Spleen (tissue), 13 donors: ENCODE measurements at places on chromosomes 1 and 21. TPM values are rescaled to one million over a fixed set of nuclear protein-coding genes. Genes with fewer than 3 reads are reported as not detected.

DNA sequence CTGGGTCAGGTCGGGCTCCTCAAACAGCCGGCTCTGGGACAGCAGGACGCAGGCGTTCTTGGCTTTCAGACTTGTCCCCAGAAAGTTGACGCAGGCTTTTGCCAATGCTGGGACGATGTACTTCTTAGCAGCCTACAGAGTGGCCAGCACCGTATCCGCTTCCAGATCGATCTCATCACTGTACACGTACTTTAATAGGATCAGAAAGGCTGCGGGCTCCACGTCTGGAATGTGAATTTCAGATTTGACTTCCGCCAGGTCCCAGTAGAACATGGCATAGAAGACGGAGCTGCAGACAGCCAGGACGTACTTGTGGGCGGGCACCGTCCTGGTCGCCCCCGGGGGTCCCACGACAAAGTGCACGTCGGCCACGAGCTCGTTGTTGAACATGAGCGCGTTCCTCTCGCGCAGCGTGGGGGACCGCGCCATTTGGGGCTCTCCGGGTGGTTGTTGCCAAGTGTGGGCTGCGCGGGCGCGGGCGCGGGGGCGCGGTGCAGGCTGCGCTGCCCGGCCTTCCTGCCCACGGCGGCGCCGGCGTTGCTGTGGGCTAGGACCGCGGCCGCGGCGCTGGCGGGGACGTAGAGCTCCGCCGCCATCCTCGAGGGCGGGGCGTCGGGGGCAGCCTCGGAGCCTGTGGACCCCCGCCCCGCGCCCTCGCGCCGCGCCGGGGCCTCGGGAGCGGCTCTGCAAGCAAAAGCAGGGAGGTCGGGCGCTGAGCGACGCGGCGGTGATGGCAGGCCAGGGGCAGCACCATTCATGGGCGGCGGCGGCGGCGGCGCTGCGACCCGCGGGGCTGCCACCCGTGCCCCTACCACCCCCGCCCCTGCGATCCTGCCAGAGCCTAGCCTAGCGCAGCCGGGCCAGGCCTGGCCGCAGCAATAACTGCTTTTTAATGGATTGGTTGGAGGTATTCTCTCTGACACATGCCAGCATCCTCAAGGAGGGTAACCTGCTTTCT lies 10.6 kb downstream of the CNR2 start:
- H3K27ac ChIP-seq: no peak overlapping the region
- peak overlapping the region; percentile 8 for H3K4me3 ChIP-seq
- peaks cover 52% of the 10 kb centered on the region for H3K4me1 ChIP-seq

- no peaks in the 10 kb centered on the region for H3K4me1 ChIP-seq
- no peak overlapping the region for H3K4me3 ChIP-seq
- H3K36me3 ChIP-seq: peaks cover 27% of the 10 kb centered on the region
- H3K27ac ChIP-seq: no peak overlapping the region
- no peaks in the 10 kb centered on the region for H3K27me3 ChIP-seq
Observed at GRCh38 chr1:150798525-150798924, 9.5 kb downstream of the CTSK start.

DNA sequence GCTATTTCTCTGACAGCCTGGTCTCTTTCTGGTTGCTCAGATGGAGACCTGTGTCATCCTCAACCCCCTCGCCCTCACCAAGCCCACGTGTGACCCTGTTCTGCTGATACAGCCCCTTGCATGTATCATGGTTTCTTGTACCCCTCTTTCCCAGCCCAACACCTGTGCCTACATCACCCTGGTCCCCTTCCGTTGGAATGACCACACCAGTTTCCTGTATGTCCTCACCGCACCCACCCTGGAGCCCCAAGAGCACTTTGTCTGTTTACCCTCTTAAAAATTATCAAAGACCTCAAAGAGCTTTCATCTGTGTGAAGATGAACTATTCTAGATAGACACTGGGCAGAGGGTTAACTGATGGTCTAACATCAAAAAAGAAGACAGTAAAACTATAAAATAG lies 179.5 kb downstream of the GALNT2 start:
- H3K27ac ChIP-seq: no peak overlapping the region
- no peak overlapping the region for H3K4me3 ChIP-seq
- no peak for DNase-seq
- peaks cover 24% of the 10 kb centered on the region for H3K36me3 ChIP-seq
- no peaks in the 10 kb centered on the region for H3K4me1 ChIP-seq

DNA sequence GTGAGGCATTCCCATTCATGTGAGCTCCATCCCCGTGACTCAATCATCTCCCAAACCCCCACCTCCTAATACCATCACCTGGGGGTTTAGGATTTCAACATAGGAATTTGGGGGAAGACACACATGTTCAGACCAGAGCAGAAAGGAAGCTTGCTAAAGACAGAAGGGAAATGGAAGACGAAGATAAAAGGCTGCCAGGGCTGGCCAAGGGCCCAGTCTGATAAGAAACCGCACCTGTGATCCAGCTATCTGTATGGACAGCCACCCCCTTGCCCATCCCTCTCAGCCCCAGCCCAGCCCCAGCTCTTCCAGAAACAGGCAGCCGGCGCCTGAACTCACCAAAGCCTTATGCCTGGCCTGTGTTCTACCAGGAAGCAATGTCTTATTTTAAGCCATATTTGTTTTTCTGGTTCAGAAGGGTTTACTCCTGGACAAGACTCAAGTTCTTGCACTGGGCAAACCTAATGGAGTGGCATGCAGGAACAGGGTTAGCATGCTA lies 198.4 kb upstream of the VAMP3 start:
- no peaks in the 10 kb centered on the region for H3K27me3 ChIP-seq
- DNase-seq: no peak
- no peaks in the 10 kb centered on the region for H3K4me1 ChIP-seq
- H3K36me3 ChIP-seq: no peaks in the 10 kb centered on the region
- H3K27ac ChIP-seq: no peak overlapping the region
- no peak overlapping the region for H3K4me3 ChIP-seq

DNA sequence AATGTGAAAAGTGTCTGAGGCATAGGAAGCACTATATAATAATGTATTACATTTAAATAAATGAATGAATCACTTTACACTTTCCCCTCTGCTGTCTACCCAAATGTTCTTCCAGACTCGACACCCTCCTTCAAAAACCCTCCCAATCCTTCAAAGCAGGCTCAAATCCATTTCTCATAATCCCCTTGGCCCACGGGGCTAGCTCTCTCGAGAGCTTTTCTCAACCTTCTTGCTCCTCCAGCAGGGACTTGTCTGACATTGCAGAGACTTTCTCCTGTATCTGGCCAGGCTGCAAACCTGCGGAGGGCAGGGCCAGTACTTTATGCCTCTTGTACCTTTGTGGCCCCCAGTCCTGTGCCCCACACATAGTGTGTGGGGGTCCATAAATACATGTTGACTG lies 14.1 kb upstream of the CNTN2 start:
- no peaks in the 10 kb centered on the region for H3K4me1 ChIP-seq
- no peak for DNase-seq
- H3K27ac ChIP-seq: no peak overlapping the region
- no peaks in the 10 kb centered on the region for H3K36me3 ChIP-seq
- no peak overlapping the region for H3K4me3 ChIP-seq
- no peaks in the 10 kb centered on the region for H3K27me3 ChIP-seq

- peak overlapping the region; percentile 82 for H3K27ac ChIP-seq
- no peak for DNase-seq
- peaks cover 48% of the 10 kb centered on the region for H3K4me1 ChIP-seq
- H3K36me3 ChIP-seq: no peaks in the 10 kb centered on the region
- H3K4me3 ChIP-seq: peak overlapping the region; percentile 62
Observed at GRCh38 chr1:66334318-66334717, 199.6 kb upstream of the SGIP1 start.

DNA sequence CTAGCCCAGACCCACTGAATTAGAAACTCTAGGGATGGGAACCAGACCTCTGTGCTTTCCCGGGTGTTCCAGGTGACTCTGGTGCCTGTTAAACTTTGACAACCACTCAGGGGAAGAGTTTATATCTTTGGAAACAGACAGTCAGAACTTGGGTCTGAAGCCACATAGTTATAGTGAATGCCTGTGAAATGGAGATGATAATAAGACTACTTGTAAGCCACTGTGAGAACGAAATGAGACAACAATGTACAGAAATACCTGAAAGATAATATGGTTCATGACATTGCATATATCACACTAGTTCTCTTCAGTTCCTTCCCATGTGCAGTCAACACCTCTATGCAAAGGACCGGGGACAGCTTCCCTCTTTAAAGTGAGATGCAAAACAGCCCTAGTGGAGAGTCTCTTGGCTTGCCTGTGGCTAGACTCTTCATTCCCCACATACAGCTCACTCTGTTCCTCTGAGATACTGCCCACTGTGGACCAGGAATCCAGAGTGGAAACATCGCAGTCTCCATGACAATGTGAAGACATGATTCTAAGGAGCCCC lies 287.5 kb downstream of the ASTN1 start:
- no peaks in the 10 kb centered on the region for H3K36me3 ChIP-seq
- no peaks in the 10 kb centered on the region for H3K4me1 ChIP-seq
- no peak overlapping the region for H3K27ac ChIP-seq
- DNase-seq: no peak
- H3K4me3 ChIP-seq: no peak overlapping the region

DNA sequence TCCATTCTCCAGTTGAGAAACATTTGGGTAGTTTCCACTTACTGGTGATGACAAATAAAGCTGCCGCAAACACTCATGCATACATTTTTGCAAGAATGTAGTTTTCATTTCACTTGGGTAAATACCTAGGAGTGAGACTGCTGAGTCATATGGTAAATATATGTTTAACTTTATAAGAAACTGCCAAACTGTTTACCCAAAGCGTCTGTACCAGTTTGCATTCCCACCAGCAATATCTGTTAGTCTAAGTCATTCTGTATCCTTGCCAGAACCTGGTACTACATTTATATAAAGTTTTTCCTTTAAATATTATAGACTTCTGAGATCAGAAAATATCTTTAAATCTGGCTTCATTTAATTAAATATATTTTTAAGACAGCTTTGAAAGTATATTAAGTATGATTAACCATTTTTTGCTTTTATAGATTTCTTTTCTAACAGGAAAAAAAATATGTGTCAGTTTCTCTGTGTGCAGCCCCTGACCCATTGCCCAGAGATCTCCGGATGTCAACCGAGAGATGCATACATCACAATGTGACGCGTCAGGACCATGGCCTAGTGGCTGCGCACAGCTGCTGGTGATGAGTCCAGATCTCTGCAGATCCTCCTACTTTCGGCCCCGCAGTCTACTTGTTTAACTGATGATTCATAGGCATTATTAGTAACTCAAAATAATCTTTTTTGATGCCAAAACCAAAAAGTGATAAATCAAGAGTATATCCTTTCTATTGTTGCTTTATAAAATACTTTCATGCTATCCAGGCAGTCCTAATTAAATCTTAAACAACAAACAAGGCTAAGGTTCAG lies 227.1 kb upstream of the MAP1LC3C start:
- H3K4me3 ChIP-seq: no peak overlapping the region
- no peaks in the 10 kb centered on the region for H3K4me1 ChIP-seq
- DNase-seq: no peak
- no peak overlapping the region for H3K27ac ChIP-seq
- no peaks in the 10 kb centered on the region for H3K27me3 ChIP-seq

The FCMR gene
- polyA plus RNA-seq: 229 TPM
